ENCODE measurements at places on chromosomes 13 and 19.

- no peak for DNase-seq
Observed at GRCh38 chr19:41521931-41522555, 53.9 kb upstream of the CEACAM21 start.

DNA sequence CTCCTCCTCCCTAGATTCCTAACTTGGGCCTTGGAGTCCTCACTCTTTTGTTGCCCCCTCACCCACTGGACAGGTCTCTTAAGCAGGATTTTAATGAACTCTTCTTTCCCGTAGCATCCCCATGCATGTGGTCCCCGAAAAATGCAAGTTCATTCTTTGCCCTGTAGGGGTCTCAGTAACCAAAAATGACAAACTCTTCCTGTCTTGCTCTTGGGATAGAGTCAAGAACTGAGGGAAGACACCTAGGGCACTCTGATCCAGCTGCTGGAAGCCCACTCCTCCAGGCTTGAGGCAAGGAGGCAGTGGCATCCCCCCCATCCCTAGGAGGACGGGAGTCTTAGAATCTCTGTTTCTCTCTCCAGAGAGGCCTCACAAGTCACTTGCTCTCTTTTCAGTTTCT lies 987.0 kb downstream of the DIAPH3 start:
- no peak for DNase-seq

- DNase-seq: no peak
Observed at GRCh38 chr19:14676762-14677161, 2.1 kb upstream of the ADGRE3 start.

- no peak for DNase-seq
Observed at GRCh38 chr19:46481947-46482346, 10.6 kb upstream of the PNMA8A start.

GRCh38 chr13:40984668-40985366 lies 34.3 kb downstream of the ELF1 start:
- DNase-seq: no peak

DNA sequence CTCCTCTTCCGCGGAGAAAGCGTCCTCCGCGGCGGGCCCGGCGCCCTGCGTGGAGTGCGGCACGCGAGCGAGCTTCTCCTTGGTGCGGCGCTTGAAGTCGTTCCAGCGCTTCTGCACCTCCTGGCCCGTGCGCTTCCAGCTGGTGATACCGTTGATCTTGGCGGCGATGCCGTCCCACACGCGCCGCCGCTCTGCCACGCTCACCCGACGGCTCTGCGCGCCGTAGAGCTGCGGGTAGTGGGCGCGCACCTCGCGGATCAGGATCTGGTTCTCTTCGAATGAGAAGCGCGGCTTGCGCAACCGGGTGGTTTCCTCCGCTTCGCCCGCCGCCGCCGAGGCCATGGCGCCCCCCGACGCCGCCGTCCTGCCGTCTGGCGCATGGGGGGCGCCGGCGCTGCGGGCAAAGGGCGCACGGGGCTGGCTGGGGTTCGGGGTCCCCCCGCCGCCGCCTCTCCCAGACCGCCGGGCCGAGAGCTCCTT lies 941 bp downstream of the MYPOP start:
- no peak for DNase-seq

DNA sequence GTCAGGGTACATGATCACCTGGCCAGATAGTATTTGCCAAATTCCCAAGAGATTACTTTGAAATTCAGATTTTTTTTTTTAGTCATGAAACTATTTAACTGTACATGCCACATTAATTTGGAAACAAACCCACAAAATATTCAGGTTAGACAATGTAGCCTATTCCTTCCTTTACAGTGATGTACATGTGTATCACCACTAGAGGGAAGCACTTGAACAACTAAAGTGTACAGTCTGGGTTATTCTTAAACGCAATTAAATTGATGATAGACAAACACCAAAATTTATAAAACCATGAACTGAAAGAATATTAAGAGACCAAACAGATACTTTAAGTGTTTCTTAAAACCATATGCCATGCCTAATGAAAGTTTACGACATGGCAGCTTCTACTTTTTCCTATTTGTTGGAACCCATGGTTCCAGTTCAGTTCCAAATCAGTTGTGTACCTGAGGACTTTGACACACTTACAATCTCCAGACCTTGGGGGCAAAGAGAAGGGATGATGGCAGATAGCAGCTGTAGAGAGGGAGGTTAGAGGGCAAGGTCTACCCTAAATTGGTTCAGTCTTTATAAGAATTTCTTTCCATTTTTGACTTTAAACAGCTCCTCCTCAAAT lies 52.8 kb downstream of the TNFSF13B start:
- DNase-seq: no peak

- DNase-seq: peak; percentile 20
Observed at GRCh38 chr13:100392709-100393630, 195.6 kb downstream of the GGACT start.

DNA sequence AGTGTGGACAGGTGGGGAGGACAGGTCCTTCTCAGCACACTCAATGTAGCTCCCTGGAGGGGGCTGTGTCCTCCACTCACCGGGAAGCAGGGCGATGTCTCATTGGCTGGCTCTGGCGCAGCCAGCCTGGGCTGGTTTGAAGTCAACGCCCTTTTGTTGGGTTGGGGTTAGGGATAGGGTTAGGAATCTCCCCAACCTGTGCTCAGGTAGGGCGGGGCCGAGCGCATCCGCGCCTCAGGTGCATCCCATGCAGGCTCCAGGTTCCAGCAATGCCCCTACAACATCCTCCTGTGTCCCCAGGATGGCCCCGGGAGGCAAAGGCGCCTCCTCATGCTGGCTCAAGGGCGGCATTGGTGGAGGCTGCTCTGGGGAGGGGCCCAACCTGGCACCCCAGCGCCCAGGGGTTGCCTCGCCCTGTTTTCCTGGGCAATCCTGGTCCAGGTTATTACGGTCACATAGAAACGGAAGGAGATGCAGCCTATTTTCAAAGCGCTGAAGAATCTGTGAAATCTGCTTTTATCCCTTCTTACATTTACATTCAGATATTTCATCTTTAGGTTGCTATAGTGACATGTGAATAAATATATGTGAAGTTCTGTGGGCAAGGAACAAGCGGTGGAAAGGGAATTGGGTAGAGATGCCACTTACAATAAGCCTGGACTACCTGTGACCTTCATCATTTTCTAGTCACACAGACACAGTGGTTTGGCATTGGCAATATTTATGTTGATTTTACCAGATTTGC lies 74.3 kb downstream of the TM9SF2 start:
- DNase-seq: no peak

GRCh38 chr19:15253061-15253460 lies 20.8 kb upstream of the EPHX3 start:
- DNase-seq: no peak

DNA sequence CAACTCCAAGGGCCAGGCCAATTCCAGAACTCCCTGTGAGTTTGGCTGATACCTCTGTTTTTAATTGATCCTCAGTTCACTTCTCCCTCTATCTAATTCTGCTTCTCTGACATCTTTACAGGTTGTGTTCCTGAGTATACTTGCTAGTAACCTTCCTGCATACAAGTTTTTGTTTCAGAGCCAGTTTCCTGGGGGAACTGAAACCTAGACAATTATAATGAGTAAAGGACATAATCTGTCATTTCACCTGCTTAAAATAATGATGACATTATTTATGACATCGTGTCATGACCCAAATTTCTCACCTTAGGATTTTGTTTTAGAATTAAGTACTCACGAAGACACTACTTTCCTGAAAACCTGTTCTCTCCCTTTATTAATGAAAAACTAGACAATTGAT lies 12.5 kb upstream of the MYCBP2 start:
- DNase-seq: no peak

DNA sequence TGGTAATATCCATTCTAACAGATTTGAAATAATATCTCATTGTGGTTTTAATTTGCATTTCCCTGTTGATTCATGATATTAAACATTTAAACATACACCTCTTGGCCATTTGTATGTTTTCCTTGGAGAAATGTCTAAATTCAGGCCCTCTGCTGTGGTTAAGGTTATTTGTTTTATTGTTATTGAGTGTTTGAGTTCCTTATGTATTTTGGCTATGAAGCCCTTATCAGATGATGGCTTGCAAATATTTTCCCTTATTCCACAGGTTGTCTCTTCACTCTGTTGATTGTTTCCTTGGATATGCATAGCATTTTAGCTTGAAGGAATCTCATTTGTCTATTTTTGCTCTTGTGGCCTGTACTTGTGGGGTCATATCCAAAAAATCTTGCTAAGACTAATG lies 303.6 kb downstream of the GPC5 start:
- no peak for DNase-seq

DNA sequence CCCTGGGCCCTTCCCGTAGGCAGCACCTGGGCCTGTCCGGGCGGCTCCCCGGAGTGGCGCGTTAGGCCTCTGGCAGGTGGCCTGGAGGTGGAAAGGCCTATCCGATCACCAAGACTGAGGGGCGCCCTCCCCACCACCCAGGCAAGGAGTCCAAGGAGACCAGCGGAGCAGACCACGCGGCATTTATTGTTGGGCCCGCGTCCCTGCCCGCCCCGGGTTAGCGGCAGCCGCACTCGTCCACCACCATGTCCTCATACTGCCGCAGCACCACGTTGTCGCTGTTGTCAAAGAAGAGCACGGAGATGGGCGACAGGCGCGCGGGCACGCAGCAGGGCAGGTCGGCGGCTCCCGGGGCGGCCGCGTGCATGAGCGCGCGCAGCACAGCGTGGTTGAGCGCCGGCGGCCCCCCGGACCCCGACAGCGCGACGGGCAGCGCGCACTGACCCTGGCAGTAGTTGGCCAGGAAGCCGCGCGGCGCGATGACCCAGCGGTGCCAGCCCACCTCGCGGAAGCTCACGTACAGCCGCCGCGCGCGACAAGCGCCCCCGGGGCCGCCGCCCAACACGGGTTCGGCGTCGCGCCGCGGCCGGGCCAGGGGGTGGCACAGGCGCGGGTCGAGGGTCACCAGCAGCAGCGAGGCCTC lies 27.5 kb downstream of the CERS1 start:
- no peak for DNase-seq

GRCh38 chr13:23018143-23018542 lies 162.6 kb upstream of the SGCG start:
- DNase-seq: no peak

DNA sequence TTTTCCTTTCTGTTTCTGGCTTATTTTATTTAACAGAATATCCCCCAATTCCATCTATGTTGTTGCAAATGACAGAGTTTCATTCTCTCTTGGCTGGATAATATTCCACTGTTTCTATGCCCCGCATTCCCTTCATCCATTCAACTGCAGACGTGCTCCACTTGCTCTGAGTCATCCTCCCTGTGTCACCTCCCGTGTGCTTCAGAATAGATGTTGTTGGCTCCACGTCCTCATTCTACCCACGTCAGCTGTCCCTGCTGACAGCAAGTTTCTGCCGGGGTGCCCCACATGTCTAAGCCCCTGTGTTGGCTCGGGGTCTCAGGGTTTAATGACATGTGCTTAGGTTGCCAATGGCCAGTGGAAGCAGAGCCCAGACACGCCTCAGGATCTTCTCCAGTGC lies 1041.0 kb downstream of the UQCRFS1 start:
- no peak for DNase-seq

- DNase-seq: no peak
Observed at GRCh38 chr13:109700176-109700575, 86.2 kb downstream of the IRS2 start.

DNA sequence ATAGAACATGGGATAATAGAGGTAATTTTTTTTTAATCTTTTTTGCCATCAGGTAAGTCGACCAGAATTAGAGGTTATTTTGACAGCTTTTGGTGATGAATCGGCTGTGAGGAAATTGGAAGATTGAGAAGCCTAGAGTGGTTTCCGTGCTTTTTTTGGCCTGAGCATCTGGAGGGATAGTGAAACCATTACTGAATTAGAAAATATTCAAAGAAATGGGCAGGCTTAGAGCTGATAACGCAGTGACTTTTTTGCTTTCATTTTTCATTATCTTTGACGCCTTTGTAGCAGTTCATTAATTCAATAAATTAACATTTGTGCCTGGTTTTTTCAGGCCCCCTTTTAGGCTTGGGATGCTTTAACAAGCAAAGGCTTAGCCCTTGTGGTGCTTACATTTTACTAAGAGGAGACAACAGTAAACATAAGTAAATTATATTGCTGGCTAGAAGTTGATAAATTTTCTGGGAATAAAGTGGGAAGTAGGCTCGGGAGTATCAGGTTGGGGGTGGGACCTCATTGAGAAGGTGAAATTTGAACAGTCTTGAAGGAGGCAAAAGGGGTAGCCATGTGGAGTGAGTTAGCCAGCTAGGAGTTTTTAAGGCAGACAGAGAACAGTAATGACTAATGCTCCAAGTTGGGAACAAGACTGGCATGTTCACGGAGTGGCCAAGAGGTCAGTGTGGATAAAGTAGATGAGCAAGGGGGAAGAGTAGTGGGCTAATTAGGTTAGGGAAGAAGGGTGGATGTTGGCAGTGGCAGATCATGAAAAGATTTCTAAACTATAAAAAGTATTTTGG lies 36.5 kb downstream of the GTF2F2 start:
- DNase-seq: no peak

DNA sequence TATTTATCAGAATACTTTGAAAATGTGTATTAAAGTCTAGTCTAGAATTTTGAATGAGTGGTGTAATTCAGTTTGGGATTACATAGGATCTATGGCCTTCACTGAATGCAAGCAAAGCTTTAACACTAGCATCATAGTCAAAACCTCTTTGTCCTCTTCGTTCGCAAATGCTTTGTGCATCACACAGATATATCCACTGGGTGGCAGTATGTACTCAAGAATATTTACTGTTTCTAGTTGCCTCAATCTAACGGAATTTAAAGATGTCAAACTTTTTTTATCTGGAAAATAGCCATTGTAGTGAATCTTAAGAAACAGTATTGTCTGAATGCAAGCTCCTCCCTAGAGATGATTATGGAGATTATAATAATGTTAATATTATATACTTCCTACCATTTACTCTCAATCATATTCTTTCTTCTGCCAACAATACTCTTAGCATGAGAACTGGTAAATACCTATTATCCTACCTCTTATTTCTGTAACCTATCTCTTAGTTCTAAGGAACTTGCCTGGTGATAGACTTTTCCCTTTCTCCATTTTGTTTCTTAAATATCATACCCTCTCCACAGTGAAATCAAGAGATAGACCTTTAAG lies 25.8 kb downstream of the LACC1 start:
- DNase-seq: no peak

- DNase-seq: no peak
Observed at GRCh38 chr19:46726971-46727501, 10.1 kb upstream of the PRKD2 start.

- no peak for DNase-seq
Observed at GRCh38 chr19:53308339-53308811, 25.2 kb upstream of the ZNF845 start.

DNA sequence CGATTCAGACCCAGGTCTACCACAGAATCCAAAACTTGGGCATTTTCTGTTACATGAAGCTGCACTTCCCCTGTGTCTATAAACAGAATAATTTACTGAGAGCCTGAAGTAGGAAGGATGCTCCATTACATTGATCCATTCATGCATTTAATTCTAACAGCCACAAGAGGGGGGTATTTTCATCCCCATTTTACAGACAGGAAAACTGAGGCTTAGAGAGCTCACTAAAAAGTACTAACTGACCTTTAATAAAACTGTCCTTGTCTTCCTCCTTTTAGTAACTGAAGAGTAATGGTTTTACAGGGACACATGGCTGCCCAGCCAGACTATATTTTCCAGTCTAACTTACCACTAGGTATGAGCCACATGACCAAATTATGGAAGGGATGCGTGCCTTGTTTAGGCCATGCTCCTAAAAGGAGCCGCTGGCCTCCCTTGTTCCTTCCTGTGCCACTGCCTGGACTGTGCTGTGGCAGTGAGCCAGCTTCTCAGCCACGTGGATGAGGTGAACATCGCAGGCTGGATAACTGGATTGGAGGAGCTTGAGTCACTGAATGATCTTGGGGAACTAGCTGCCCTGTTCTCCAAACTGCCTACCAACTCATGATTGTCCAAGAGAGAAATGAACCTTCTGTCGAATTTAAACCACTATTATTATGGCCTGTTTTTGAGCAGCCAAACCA lies 108.3 kb downstream of the DOCK9 start:
- DNase-seq: no peak

All from stimulated activated CD4-positive, alpha-beta T cell treated with anti-CD3 and anti-CD28 coated beads, TNF-alpha, amount 100 ng/mL, for 1 hour (primary cell).